ENCODE measurements at places on chromosomes 11 and 22. TPM values are rescaled to one million over a fixed set of nuclear protein-coding genes. Genes with fewer than 3 reads are reported as not detected.

SMC1B gene
- 0.07 TPM for total RNA-seq

- no peak for DNase-seq
Measured at GRCh38 chr11:61538636-61538961, 30.1 kb downstream of the LRRC10B start.

DNA sequence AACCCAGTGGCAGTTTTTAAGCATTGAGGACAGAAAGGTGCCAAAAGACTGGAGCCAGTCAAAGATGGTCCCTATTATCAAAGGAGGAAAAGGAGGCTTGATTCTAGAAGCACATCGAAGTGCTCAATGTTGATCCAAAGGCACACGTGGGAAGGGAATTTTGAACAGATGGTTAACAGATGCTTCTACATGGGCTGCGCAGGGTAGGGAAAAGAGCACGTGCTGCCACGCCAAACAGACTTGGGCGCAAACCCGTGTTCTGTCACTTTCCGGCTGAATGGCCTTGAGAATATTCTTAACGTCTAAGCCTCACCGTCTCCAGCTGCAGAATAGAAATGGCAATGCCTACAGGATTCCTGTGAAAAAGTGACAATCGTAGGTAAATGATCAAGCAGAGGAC, 217.9 kb upstream of the MTNR1B start:
- DNase-seq: no peak

GRCh38 chr11:29482510-29482909, 534.3 kb downstream of the KCNA4 start:
- DNase-seq: no peak

- DNase-seq: no peak
Measured at GRCh38 chr11:5851002-5851401, 6.5 kb downstream of the OR52E8 start.

- peak; percentile 85 for DNase-seq
Measured at GRCh38 chr11:46342239-46342638, 5.0 kb upstream of the DGKZ start.

- DNase-seq: no peak
Measured at GRCh38 chr11:109192864-109193263, 229.1 kb upstream of the C11orf87 start.

GRCh38 chr11:61826930-61827570, 1.1 kb upstream of the FADS2 start:
- no peak for DNase-seq

GRCh38 chr11:360326-361280, 8.7 kb upstream of the B4GALNT4 start:
- DNase-seq: no peak

GRCh38 chr11:18526130-18526520, 617 bp downstream of the TSG101 start:
- no peak for DNase-seq

DNA sequence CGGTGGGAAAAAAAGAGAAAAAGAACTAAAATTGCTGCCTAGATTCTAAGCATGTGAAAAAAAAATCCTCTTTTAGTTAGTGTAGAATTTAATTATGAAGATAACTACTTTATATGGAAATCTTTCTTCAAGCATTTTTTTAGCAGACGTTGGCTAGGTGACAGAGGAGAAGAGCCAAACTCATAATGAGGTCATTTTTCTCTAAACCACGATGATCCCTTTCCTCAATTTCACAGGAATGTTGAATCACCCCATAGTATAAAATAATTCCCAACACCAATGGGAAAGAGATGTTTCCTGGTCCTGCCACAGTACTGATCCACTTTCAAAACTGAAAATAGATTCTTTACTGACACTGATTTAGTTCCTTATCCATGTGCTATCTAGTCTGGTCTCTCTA, 319.8 kb downstream of the DLG2 start:
- no peak for DNase-seq

- no peak for DNase-seq
Measured at GRCh38 chr11:2702771-2703362, 3.1 kb upstream of the KCNQ1OT1 start.

- DNase-seq: no peak
Measured at GRCh38 chr22:22712666-22713365, 68.4 kb downstream of the GGTLC2 start.

MS4A7 gene
- not detected for total RNA-seq

- no peak for DNase-seq
Measured at GRCh38 chr22:32352681-32353080, 5.0 kb upstream of the RFPL3 start.

- DNase-seq: peak; percentile 86
Measured at GRCh38 chr11:59560290-59560701, 49.0 kb downstream of the OR4D9 start.

CARNS1 gene
- total RNA-seq: 0.35 TPM

GRCh38 chr11:72970557-72971118, 156.4 kb downstream of the ATG16L2 start:
- no peak for DNase-seq

NRXN2 gene
- not detected for total RNA-seq

GRCh38 chr11:114109206-114110090, 49.9 kb downstream of the ZBTB16 start:
- no peak for DNase-seq

- DNase-seq: no peak
Measured at GRCh38 chr11:118917481-118918127, 8.1 kb downstream of the BCL9L start.

SLC6A5 gene
- not detected for total RNA-seq

GRCh38 chr11:44886790-44887140, 63.9 kb downstream of the TP53I11 start:
- DNase-seq: peak; percentile 10

NXPE1 gene
- not detected for total RNA-seq

RASSF10 gene
- not detected for total RNA-seq

- no peak for DNase-seq
Measured at GRCh38 chr22:24002851-24003250, 2.4 kb downstream of the GSTT4 start.

DNA sequence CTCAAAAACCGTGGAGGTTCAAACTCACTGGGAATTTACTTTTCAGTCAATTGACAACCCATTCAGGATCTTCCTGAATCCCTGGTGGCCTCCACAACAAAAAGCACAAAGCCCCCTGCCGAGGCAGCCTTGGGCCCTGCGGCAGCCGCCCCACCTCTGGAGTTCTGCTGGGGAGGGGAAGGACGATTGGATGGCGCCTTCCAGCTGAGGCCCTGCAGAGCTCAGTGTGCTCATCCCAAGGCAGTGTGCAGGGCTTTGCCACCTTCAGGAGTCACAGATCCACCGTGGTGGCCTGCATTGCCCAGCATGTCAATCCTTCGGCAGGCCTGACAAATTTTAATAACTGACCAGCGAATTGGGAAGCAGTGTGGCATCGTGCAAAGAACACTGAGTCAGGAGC, 7.4 kb downstream of the ZFTA start:
- DNase-seq: no peak

- no peak for DNase-seq
Measured at GRCh38 chr22:20412474-20413216, 18.7 kb downstream of the ZNF74 start.

- no peak for DNase-seq
Measured at GRCh38 chr22:33985506-33985905, 65.2 kb upstream of the LARGE1 start.

GRCh38 chr22:25437414-25438160, 126.9 kb upstream of the GRK3 start:
- no peak for DNase-seq

- DNase-seq: no peak
Measured at GRCh38 chr11:60970890-60971289, 590 bp upstream of the CD6 start.

GRCh38 chr22:50473855-50474671, 772 bp downstream of the SBF1 start:
- peak; percentile 47 for DNase-seq

GRCh38 chr11:20555783-20556182, 43.6 kb upstream of the SLC6A5 start:
- DNase-seq: no peak

MS4A12 gene
- not detected for total RNA-seq

APOBEC3A gene
- not detected for total RNA-seq

GRCh38 chr11:68757711-68758110, 6.4 kb upstream of the TESMIN start:
- DNase-seq: no peak

ZNF74 gene
- total RNA-seq: 13.4 TPM

GRCh38 chr11:116515664-116516184, 257.1 kb downstream of the BUD13 start:
- DNase-seq: no peak

GRCh38 chr11:111162305-111162704, 83.2 kb upstream of the POU2AF2 start:
- no peak for DNase-seq

- no peak for DNase-seq
Measured at GRCh38 chr11:111457731-111458368, 54.3 kb downstream of the BTG4 start.

GRCh38 chr11:75578977-75579376, 16.9 kb downstream of the SERPINH1 start:
- DNase-seq: no peak

DNA sequence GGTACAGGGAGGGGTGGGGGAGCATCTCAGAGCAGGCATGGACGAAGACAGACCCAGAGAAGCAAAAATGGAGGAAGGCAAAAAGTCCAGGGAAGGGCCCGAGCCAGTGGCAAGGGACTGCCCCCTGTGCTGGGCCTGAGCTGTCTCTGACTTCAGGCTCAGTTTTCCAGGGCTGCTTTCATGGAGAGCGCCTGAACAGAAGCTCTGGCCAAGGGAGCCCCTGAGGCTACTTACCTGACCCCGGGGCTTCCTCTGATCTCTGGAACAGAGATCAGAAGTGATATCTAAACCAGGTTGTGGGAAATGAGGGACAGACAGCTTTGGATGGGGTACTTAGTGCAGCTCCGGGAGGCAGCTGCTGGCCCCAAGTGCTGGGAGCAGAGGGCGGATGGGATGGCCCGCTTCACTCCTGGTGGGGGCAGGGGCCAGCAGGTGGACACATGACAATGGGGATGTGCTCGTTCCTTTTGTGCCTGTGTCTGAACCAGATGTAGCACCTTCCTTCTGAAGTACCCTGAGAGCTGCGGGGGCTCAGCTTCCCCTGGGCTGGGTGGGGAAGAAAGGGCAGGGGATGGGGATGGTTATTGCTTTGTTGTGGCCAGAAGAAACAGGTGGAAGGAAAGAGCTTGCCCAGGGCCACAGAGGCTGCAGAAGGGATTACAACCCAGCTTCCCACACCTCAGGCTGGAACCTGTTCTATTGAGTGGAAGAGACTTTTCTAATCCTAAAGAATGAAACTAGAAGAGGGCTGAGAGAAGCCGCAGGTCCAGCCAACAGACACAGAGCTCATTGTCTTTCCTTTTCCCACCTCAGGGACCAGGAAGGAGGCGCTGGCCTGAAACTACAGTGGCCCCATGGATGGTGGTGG, 5.7 kb downstream of the LRRC10B start:
- no peak for DNase-seq

FXYD6 gene
- total RNA-seq: 1.9 TPM

DNA sequence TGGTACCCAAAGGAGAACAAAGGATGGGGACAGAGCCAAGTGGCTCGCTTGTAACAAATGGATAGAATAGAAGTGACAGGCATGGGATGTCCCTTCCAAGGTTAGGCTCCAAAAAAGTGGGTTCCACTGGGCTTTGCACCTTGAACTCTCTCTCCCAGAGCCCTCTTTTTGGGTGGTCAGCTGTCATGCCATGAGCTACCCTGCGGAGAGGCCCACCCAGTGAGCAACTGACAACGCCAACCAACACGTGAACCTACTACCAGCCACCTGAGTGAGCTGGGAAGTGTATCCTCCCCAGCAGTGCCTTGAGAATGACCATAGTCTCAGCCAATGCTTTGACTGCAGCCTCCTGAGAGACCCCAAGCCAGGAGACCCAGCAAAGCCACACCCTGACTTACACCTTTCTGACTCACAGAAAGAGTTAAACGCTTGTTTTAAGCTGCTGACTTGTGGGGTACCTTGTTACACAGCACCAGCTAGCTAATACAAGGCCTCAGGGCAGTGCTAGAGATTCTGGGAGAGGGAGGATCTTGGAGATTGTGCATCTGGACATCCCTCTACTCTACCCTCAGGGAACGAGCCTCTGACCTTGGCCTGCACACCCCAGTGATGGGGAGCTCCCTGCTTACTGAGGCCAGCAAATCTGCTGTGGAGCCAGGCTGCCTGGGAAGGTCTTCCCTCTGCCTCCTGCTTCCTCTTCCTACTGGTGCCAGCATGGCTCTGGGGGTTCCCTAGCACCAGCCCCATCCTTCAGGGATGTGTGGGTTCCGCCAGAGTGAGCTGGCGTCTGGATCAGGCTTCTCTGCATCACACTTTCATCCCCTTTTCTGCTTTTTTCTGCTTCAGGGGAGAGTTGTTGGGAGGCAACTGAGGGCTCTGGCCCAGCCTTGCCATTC, 29.1 kb upstream of the RFPL3 start:
- no peak for DNase-seq

- DNase-seq: no peak
Measured at GRCh38 chr11:118856314-118856713, 27.4 kb upstream of the CXCR5 start.

GRCh38 chr11:2525166-2525861, 80.5 kb downstream of the KCNQ1 start:
- DNase-seq: no peak

- no peak for DNase-seq
Measured at GRCh38 chr22:19592464-19592863, 68.3 kb upstream of the CLDN5 start.

MMP7 gene
- not detected for total RNA-seq

DNA sequence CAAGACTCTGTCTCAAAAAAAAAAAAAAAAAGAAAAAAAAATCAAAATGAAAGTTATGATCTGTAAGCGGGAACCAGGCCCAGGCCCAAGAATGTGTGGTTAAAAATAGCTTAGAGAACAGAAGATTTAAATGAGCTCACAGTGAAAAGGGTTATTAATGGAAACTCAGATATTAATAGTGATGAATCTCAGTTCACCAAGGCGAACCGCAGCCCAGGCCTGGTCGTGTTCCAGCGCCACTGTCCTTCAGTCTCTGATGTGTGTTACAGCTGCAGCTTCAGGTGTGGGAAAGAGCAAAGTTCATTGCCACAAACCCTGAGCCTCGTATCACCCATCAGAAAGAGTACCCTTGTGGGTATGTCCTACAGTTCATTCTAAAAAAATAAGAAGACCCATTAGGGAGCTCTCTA, 107.1 kb downstream of the GAB2 start:
- no peak for DNase-seq

- DNase-seq: no peak
Measured at GRCh38 chr11:35426351-35426750, 7.0 kb upstream of the SLC1A2 start.

DEUP1 gene
- total RNA-seq: not detected

Data from endothelial cell of umbilical vein (primary cell).